ENCODE measurements at places on chromosomes 4 and X. TPM values are rescaled to one million over a fixed set of nuclear protein-coding genes. Genes with fewer than 3 reads are reported as not detected.

The C1GALT1C1 gene
- total RNA-seq, result 18.8 TPM

DNA sequence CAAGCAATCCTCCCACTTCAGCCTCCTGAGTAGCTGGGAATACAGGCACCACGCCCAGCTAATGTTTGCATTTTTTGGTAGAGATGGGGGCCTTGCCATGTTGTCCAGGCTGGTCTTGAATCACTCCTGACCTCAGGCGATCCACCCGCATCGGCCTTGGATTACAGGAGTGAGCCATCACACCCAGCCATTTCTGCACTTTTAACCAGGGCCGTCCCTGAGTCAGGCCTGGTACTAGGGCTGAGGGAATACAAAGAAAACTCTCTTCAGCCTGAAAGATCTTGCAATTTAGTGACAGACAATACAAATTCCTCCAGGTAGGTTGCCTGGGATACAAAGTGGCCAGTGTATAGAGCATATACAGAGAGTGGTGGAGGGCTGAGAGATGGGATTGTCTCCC is 65.8 kb downstream of the BCOR start:
- DNase-seq, result no peak
- H3K4me1 ChIP-seq, result no peaks in the 10 kb centered on the region
- H3K27me3 ChIP-seq, result no peaks in the 10 kb centered on the region
- no peaks in the 10 kb centered on the region for H3K36me3 ChIP-seq
- H3K27ac ChIP-seq, result no peak overlapping the region
- H3K4me3 ChIP-seq, result no peak overlapping the region

DNA sequence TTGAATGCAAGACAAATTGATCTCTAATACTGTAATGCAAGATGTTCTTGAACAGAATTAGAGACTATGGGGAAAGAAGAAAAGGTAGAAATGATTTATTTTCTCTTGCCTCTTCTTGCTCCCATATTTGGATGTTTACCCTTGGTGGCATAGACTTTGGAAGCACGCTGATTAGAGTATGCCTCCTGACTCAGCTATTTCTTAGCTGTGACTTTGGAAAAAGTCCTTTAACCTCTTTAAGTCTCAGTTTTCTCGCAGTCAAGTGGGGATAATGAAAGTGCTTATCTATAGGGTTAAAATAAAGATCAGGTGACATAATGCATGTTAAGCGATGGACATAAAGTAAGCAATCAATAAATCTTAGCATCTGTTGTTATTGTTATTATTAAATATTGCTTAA is 545.5 kb downstream of the GLUD2 start:
- H3K4me1 ChIP-seq, result no peaks in the 10 kb centered on the region
- H3K4me3 ChIP-seq, result no peak overlapping the region
- no peak overlapping the region for H3K27ac ChIP-seq
- no peaks in the 10 kb centered on the region for H3K36me3 ChIP-seq

DNA sequence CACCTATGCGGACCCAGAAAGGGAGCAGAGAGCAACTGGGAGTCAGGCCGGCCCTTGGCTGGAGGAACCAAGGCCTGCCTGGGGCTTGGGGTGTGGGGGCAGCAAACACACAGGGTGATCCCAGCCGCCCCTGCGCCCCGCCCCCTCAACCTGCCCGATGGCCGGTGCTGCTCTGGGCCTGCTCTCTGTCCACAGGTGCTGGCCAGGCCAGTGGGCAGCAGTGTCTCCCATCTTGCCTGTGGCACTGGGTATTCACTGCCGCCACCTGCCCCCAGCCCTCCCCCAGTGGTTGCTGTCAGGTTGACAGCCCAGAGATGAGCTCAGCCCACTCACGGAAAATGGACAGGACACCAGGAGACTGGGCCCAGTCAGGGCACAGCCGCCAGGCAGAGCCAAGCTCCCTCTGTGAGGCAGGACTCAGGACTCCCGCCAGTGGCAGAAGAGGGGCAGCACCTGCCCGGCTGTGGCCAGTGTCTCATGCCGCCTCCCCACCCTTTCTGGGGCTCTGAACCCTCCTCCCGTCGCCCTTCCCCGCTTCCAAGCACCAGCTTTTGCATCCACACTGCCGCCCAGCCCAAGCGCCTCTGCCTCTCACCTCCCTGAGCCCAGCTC is 4.7 kb downstream of the NKX1-1 start:
- no peak for DNase-seq
- no peaks in the 10 kb centered on the region for H3K4me1 ChIP-seq
- no peak overlapping the region for H3K27ac ChIP-seq
- no peaks in the 10 kb centered on the region for H3K36me3 ChIP-seq
- no peak overlapping the region for H3K4me3 ChIP-seq

Data from CD8-positive, alpha-beta memory T cell (primary cell).